ENCODE measurements at places on chromosomes 1 and 21.

GRCh38 chr21:34604556-34604955, 10.4 kb downstream of the RCAN1 start:
- DNase-seq = no peak

- no peak for DNase-seq
Measured at GRCh38 chr1:160086456-160086892, 5.1 kb downstream of the KCNJ9 start.

GRCh38 chr1:231625975-231626534, 535 bp upstream of the DISC1 start:
- no peak for DNase-seq

- no peak for DNase-seq
Measured at GRCh38 chr1:4726620-4727341, 72.4 kb downstream of the AJAP1 start.

- DNase-seq = no peak
Measured at GRCh38 chr1:178354816-178355215, 141.9 kb downstream of the CLEC20A start.

- no peak for DNase-seq
Measured at GRCh38 chr1:114428083-114428754, 82.8 kb downstream of the TRIM33 start.

GRCh38 chr1:230979952-230980351, 1.1 kb downstream of the ARV1 start:
- DNase-seq = no peak

DNA sequence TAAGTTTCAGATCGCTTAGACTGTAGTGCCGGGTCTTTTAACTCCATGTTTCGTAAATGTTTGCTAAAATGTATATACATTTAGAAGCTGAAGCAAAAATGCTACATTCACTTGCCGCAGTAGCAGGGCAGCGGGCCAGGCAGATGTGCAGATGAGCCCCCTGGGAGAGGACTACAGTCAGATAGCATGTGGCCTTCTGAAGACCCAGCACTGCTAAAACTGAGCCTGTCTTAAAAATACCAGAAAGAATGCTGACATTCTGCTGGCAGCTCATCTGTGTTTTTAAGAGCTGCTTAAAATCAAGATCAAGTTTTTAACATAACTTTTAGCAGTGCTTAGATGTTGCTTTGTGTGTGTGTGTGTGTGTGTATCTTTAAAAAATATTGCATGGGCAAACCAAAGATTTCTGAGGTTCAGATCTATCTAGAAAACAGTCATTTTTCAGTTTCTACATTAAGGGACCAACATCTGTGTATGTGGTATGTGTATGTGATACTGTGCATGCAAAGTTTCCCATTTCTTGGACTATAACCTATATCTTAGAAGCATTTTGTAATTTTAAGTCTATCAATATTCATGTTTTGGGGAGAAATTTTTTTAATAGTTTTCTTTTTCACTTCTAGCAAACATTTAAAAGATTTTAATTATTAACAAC, 31.7 kb downstream of the CHRM3 start:
- no peak for DNase-seq
